ENCODE measurements at places on chromosomes 2 and 18.

DNA sequence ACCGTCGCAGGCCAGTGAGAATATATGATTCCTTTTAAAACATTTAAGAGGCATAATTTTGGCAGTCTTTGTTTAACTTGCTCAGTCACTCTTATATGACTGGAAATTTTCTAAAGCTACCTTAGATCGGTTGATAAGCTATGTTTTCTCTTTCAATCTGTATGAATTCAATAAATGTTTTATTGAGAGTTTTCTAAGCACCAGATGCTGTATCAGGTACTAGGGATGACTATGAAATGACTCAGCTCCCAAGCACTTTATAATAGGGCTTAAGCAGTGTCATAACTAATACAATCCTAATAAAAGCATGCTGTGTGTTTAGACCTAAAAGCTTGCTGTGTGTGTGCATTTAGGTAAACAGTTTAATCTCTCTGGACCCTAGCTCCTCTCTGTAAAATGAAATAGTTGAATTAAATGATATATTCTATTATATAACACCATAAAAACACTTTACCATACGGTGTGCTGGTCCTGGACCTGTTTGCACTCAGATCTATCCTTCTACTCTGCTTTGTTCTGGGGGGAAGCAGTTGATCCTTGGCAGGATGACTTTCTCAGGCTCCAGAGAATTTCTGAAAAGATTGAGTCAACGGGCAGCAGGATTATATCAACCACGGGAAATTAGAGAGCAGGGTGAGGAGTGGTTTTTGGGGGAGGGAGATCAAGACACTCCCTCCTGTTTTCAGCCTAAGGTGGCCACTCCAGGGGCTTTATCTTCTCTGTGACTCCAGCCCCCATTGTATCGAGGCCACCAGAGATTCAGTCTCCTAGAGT, 26.1 kb upstream of the SLC38A11 start:
- no peak for DNase-seq

GRCh38 chr2:238955648-238956531, 108.0 kb downstream of the TWIST2 start:
- no peak for DNase-seq

DNA sequence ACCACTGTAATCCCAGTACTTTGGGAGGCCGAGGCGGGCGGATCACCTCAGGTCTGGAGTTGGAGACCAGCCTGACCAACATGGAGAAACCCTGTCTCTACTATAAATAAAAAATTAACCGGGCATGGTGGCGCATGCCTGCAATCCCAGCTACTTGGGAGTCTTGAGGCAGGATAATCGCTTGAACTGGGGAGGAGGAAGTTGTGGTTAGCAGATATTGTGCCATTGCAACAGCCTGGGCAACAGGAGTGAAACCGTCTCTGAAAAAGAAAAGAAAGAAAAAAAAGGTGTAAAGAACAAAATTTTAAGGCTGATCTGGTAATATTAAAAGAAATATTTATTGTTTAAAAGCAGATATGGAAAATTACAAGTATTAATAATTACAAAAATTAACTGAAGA, 29.7 kb downstream of the ZNF804A start:
- DNase-seq = no peak

DNA sequence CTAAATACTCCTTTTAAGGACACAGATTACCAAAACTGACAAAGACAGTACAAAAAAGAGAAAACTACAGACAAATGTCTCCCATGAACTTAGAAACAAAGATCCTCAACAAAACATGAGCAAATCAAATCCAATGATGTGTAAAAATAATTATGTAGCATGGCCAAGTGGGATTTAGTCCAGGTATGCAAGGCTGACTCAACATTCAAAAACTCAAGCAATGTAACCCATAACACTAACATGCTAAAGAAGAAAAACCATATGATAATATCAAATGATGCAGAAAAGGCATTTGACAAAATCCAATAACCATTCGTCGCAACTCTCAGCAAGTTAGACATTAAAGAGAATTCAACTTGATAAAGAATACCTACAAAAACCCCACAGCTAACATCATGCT, 239.0 kb upstream of the KLHL29 start:
- no peak for DNase-seq

GRCh38 chr2:186590759-186591505, 1.1 kb downstream of the ITGAV start:
- DNase-seq = peak; percentile 31

- peak; percentile 27 for DNase-seq
Observed at GRCh38 chr18:48328473-48329210, 80.5 kb downstream of the ZBTB7C start.

GRCh38 chr18:48153613-48154481, 223.4 kb upstream of the SMAD2 start:
- peak; percentile 37 for DNase-seq

DNA sequence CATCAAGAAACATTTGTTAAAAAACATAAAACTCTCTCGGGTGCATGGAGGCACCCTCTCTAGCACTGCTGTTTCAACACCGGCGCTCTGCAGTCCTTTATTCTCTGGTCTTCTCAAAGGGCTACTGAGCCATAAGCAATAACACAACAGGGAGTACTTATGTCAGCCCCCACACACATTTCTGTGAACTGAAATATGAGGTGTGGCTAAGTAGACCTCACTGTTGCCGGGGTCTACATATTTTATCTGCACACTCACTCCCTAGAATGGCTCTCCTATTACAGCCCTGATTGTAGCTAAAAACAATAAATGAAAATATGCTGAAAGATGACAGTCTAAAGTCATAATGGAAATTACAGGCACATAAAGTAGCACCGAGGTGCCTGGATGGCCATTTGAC, 235.1 kb downstream of the GRB14 start:
- no peak for DNase-seq

GRCh38 chr2:142100139-142100873, 30.5 kb downstream of the LRP1B start:
- no peak for DNase-seq

- no peak for DNase-seq
Observed at GRCh38 chr2:83234246-83234645, 1224.8 kb downstream of the SUCLG1 start.

- no peak for DNase-seq
Observed at GRCh38 chr18:53018791-53019190, 678.8 kb downstream of the DCC start.

DNA sequence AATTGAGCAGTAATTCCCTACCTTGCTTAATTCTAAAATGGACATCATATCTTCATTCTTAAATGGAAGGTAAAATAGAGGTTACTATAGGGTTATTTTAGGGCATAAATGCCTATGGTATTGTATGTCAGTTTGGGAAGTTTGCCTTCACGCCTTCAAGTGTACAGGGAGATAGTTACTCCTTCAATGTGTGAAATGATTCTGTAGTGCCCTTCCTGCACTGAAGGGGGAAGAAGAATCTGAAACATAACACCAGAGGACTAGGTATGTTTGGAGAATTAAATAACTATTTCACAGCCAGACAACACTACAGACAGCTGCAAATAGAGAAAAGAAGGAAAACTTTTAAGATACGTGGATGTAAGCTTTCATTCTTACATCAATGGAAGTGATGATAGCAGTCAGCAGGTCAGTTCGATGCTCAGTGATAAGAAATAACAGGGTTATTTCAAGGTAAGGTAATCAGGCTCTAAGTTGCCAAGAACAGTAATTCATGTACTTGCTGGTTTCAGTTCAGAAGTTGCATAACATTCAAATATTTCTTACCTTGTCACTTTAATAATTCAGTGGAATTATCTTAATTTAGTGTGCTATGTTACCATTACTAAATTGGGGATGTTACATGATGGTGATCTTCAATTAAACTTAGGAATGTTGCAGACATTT, 4.0 kb downstream of the PKP4 start:
- DNase-seq = no peak

DNA sequence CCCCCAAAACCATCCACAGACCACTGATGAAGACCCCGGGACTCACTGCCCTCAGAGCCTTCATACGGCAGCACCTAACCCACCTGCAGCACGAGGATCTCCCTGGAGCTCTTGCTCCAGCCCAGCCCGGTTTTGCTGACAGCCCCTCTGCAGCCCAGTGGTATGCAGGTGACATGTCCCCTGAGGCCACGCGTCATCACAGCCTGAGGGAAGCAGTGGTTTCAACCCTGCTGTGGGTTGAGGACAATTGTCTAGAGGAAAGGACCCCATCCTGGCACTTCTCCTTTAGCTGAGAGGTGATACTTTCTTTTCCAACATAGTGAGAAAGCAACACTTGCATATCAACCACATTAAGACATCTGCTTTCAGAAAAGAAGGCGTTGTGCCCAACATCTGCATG, 134.0 kb downstream of the SEPTIN10 start:
- DNase-seq = no peak

- peak; percentile 33 for DNase-seq
Observed at GRCh38 chr2:24115057-24115456, 8.1 kb downstream of the PFN4 start.

- DNase-seq = no peak
Observed at GRCh38 chr2:26298286-26298637, 47.7 kb upstream of the SELENOI start.

DNA sequence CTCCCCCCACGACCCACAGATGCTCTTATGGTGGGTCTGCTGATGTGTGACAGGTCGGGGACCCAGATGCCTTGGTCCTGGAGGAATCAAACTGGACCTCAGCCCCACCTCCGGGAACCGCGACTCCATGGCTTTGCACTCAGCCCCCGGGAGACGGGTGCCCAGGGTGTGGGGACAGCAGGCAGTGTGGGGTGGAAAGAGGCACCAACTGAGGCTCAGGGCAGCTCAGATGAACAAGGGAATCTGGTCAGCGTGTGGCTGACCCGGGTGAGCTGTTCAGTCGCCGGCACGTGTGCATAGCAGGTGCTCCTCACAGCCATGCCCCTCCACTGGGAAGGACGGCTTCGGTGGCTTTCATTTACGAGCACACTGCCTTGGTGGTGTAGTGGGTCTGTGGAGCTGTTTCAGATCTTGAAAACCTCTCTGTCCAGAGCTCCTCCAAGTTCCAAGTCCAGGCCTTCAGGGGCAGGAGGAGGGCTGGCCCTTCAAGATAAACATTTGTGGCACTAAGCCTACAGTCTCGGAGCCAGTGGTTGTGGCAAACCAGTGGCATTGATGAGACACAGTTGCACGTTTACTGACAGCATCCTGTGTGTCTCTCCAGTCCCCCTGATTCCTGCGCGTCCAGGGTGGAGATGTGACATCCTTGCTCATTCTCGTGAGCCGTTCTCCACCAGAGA, 471.2 kb upstream of the HS6ST1 start:
- no peak for DNase-seq

GRCh38 chr2:186827411-186827810, 21.6 kb downstream of the ZSWIM2 start:
- no peak for DNase-seq

GRCh38 chr2:47309952-47310800, 92.8 kb upstream of the MSH2 start:
- DNase-seq = no peak

- DNase-seq = no peak
Observed at GRCh38 chr18:56637176-56637575, 1.2 kb downstream of the TXNL1 start.

DNA sequence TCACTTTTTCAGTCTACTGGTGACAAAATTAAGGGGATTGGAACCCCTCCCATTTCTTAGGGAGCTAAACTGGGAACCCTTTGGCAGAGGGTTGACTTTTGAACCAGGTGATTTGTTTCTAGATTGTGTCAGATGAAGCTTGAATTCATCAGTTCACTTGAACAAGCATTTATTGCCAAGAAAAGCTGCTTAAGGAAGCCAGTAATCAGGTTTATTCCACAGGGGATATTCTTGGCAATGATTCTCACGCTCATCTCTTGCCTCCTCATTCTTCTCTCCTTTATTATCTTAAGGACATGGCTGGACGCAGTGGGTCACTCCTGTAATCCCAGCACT, 101.0 kb downstream of the ALPK2 start:
- no peak for DNase-seq

- no peak for DNase-seq
Observed at GRCh38 chr18:47817017-47817794, 113.3 kb downstream of the SMAD2 start.

DNA sequence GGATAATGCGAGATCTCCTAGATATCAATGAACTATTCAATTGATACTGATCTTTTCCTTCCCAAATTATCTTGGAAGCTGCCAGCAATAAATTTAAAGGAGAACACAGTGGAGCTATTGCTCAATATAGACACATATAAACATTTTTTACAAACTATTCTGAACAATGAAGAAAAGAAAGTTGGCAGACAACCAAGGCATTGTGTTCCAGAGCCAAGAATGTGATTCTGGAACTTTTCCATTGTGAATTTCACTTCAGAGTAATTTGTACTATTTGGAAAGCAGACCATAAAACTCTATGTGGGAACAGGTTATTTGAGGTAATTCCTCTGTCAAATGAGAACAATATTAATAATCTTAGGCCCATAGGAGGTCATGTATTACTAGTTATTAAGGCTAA, 588.2 kb downstream of the IRS1 start:
- no peak for DNase-seq

DNA sequence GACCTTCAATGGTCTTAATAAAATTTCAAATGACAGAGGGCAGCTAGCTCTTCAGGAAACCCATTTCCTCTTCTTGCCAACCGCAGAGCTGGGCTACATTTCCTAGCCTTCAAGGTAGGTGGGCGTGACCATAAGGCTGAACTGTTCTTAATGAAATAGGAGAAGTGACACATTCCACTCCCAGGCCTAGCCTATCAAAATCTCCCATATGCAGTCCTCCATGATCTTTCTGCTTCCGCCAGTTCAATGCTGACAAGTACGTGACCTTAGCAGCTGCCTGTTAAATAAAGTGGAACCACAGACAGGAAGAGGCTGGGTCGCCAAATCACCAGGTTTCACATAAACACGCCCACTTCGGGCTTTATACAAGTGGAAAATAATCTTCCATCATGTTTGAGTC, 13.2 kb downstream of the SERPINE2 start:
- DNase-seq = no peak

DNA sequence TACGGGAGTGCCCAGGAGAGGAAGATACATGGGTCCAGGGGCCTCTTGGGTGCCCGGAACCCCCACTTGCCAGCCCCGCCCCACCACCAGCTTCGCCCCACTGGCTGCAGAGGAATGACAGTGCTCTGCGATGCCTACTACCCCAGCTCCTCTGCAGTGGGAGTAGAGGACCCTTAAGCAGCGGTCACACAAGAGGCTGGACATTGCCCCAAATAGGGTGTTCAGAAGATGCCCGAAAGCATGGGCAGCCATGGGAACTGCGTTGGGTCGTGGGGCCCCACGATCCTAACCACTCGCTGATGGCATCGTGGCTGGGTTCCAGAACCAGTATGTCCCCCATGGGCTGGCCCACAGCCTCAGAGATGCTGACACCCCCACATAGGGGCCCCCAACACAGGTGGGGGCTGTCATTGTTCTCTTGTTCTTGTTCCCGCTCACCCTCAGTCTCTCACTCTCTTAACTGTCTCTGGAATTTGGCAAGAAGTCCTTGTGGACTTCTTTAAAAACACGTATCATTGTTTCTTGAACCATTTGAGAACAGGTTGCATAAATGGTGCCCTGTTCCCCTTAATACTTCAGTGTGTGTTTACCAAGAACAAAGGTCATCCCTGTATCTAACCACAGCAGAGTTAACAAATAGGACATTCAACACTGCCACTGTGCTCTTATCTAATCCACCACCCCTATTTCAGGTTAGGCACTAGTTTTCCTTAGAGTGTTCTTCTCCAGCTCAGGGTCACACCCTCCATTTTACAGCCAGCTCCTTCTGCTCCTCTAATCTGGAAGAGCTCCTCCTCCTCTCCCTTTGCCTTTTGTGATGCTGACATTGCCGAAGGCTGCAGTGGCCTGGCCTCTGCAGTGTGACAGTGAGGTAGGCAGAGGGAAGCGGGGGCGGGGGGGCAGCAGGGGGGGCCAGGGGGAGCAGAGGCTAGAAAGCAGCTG, 76.3 kb downstream of the STPG4 start:
- no peak for DNase-seq

- DNase-seq = no peak
Observed at GRCh38 chr2:168686452-168687191, 115.8 kb upstream of the NOSTRIN start.

Data from HTR-8/SVneo (cell line).